Upper lobe of left lung (tissue), 6 donors: ENCODE measurements at places on chromosomes 13 and 19. TPM values are rescaled to one million over a fixed set of nuclear protein-coding genes. Genes with fewer than 3 reads are reported as not detected.
A peak's percentile ranks its signal among the peaks of the same experiment; 100 is the strongest.

CEACAM21 gene
- total RNA-seq: 17.6 TPM

DNA sequence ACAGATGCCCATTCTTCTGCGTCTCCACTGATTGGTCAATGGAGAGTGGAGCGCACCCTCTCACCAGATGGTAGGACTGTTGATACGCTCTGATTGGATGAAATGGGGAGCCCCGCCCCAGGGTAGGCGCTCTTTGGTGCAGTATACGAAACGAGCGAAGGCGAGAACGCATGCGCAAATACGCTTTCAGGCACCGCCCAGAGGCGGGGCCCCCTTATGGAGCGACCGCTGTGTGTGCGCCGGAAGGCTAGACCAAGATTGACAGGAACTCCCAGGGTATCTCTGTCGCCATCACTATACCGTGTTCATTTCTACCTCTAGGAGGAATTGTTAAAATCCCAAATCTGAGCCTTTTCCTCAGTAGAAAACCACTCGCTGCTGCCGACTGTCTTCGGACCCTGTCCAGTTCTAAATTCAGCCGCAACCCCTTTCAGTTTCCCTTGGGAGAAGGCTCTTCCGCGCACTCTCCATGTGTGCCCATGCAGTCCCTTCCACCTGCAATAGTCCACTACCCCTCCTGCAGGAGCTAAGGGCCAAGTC lies 720 bp upstream of the HNRNPL start:
- DNase-seq: peak; percentile 95

- DNase-seq: no peak
These were observed 38.6 kb downstream of the GATAD2A start for GRCh38 chr19:19443902-19444680.

TPT1 gene
- 4,546 TPM for total RNA-seq

ZNF507 gene
- 16.6 TPM for total RNA-seq

DNA sequence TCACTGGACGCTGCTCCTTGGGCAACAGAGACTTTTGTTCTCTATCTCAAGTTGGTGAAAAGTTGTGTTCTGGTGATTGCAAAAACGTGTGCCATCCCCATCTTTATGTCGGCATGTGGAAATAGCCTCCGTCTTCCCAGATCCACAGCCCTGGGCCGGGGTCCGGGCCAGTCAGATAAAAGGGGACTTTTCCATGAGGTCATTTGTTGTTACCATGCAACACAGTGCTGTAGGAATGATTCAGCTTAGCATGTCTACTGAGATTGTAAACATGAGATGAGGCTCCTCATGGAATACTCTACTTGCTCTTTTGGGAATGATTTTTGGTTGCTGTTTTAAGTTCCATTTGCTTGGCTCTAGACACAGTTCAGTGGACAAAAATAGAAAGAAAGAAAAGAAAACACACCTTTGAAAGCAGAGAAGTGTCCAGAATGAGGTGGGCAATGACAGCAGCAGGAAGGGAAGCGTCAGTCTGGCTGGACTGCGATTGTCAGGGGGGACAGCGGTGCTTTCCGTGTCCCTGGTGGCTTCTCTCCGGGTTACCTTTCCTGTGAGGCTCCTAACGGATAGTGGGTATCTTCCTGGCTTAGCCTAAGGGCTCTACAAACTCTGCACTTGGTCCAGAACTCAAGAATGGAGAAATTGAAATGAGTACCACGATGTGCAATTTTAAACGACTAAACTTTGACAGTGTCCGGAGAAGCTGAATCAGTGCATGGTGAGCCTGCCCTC lies 91.6 kb downstream of the TEX29 start:
- no peak for DNase-seq

DNA sequence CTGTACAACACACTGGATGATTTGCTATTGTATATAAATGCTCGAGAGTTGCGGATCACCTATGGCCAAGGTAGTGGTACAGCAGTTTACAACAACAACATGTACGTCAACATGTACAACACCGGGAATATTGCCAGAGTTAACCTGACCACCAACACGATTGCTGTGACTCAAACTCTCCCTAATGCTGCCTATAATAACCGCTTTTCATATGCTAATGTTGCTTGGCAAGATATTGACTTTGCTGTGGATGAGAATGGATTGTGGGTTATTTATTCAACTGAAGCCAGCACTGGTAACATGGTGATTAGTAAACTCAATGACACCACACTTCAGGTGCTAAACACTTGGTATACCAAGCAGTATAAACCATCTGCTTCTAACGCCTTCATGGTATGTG lies 21.5 kb downstream of the OLFM4 start:
- no peak for DNase-seq

DNA sequence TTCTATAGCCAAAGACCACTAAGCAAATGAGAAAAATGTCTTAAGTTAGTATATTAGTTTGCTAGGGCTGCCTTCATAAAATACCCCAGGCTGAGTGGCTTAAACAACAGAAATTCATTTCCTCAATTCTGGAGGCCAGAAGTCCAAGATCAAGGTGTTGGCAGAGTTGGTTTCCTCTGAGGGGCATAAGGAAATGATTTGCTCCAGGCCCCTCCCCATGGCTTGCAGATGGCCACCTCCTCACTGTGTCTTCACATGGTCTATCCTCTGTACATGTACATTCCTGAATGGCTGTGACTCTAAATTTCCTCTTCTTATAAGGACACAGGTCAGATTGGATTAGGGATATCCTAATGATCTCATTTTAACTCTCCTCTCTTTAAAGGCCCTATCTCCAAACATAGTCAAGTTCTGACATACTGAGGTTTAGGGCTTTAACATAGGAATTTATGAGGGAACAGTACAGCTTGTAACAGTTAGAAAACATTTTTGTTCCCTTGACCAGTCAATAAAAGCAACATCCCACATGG lies 307.4 kb downstream of the DIAPH3 start:
- no peak for DNase-seq

GRCh38 chr13:108193806-108194205 lies 21.5 kb downstream of the LIG4 start:
- DNase-seq: no peak

SYNE4 gene
- 10.2 TPM for total RNA-seq

DNA sequence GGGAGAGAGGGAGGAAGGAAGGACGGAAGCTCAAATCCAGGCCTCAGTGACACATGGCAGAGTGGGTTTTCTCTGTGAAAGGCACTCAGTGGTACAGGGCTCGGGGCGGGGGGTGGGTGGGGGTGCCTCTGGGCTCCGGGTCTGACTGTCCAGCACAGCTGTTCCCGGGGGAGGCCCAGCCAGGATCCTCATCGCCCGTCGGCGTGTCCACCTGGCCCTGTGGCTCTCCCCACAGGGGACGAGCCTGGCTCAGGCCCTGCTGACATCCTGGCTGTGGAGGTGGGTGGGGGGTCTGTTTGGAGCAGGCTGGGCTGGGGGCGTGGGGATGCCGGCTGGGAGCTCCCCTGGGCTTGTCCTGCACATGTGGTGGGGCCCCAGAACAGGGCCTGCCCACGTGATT lies 18.2 kb upstream of the MATK start:
- no peak for DNase-seq

DNA sequence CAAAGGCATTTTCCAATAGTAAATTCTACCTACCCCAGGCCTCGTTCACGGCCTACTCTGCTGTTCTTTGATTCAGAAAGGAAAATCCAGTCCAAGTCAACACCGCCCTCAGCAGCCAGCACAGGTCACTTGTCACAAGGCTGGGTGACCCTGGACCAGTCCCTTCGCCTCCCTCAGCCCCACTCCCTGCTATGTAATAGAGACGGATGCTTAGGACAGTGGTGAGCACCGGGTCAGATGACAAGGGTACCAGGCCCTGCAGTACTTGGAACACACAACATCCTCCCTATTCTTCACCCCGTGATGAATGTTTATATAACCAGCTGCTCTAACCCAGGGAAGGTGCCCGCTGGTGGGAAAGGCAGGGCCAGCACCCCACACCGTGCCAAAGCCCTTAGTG lies 14.3 kb downstream of the LATS2 start:
- no peak for DNase-seq

APOC4 gene
- not detected for total RNA-seq

GRCh38 chr19:49118565-49119410 lies at the start of gene C19orf73:
TSS of gene C19orf73 (minus strand) at chr19:49119143. CDS start at chr19:49119022, 121 bp downstream.
- DNase-seq: peak; percentile 99

DNA sequence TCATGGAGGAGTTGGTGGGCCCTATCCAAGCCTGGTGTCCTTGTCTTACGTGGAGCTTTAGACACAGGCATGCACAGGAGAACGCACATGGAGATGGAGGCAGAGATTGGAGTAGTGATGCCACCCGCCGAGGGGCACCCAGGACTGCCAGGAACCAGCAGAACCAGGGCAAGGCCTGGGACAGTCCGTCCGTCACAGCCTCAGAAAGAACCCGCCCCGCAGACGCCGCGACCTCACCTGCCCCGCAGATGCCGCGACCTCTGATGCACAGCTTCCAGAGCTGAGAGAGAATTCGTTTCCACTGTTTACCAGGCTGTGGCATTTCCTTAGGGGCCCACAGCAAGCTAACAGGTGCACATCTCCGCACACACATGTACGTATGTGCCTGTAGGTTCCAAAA lies 15.3 kb downstream of the GRTP1 start:
- no peak for DNase-seq

DNA sequence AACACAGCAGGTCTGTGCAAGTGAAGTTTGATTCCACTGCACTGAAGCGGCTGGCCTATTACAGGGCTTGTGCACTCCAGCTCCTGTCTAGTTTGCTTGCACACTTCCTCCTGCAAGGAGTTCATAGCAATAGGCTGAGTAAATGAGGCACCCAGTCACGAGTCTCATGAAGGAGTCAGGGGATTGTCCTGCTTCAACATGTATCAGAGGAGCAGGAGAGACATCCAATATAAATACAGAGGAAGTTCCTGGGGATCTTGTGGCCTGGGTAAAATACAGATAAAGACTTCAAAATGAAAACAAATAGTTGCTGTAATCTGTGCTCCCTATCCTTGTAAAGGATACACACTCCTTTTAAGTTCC lies 259.9 kb downstream of the SLITRK1 start:
- no peak for DNase-seq

DNA sequence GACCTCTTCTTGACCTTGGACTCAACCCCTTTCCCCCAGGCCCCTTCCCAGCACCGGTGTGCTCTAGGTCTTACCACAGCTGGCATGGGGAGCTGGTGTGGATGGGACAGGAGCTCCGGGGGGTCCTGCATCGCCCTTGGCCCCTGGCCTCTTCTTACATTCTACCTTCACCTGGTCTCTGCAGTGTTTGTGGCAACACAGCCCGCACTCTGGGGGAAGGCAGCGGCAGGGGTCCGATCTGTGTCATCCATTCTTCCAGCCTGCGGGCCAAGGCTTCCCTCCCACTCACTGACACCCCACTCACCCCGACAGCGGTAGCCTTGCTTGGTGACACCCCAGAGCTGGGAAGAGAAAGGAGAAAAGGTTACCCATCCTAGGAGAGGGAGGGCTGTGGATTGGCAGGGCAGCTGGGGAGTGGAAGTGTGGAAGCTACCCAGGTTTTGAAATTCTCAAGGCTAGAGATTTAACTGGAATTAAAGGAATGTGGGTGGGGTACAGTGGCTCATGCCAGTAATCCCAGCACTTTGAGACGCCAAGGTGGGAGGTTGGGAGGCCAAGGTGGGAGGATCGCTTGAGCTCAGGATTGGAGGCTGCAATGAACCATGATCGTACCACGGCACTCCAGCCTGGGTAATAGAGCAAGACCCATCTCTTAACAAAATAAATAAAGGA lies 8.3 kb downstream of the FAM98C start:
- no peak for DNase-seq

ZGLP1 gene
- 21.6 TPM for total RNA-seq

- DNase-seq: no peak
These were observed 35.7 kb upstream of the FAM216B start for GRCh38 chr13:42745655-42746054.

PRX gene
- total RNA-seq: 62.0 TPM

DNA sequence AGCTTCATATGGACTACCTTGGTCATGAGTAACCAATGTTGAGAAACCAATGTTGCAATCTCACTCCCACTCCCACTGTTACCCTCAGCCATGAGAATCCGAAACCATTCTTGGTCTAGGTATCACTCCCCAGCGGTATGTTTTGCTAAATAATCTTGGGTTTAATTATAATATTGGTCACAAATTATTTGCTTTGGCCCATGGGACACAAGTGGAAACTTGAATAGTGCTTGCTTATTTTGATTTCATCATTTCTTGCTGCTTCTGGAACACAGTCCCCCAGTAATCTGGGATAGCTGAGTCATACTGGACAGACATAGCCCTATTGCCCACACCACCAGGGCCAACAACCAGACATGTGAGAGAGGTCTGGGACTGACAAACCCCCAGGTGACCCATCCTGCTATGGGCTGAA lies 171.6 kb upstream of the IPO5 start:
- DNase-seq: no peak

GRCh38 chr19:45444318-45445041 lies 20.8 kb upstream of the ERCC1 start:
- DNase-seq: peak; percentile 97

GRCh38 chr19:55118401-55118991 lies 1.1 kb upstream of the PPP1R12C start:
- peak; percentile 41 for DNase-seq

DNA sequence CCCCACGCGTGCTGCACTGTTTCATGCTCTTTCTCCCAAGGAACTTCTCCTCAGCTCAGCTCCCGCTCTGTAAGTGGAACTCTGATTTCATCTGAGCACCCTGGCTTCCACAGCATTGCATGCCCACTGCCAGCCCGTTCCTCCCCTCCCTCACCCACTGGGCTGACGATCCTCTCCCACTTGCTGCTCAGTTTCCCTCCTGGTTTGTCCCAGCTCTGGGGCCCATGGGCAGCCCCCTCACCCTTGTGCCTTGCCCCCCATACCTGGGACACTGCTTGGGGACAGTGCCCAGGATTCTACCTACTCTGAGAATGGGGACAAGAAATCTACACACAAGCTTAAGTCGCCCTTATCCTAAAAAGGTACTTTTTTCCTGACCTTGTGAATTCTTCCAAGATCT lies 115.9 kb upstream of the C1QTNF9B start:
- DNase-seq: no peak

DNA sequence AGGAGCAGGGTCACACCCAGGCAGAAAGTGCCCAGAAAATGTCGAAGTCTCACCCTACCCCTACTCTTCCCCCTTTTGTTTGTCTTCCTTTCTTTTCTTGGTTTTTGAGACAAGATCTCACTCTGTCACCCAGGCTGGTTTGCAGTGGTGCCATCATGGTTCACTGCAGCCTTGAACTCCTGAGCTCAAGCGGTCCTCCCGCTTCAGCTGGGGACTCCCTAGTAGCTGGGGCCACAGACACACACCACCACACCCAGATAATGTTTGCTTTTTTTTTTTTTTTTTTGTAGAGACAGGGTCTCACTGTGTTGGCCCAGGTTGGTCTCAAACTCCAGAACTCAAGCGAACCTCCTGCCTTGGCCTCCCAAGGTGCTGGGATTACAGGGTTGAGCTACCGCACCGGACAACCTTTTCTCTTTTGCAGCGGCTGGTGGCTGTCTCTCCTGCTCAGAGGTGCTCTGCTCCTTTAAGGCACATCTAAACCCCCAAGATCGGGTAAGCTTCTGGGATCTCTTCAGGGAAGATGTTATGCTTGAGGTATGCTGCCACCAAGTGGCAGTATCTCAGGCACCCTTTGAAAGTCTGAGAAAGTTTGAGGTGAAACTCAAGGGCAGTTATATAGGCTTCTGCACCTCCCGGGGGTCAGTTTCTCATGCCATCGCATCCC lies 22.4 kb upstream of the EBI3 start:
- no peak for DNase-seq

- no peak for DNase-seq
These were observed 266.4 kb downstream of the ENOX1 start for GRCh38 chr13:43520351-43520750.

LSM7 gene
- total RNA-seq: 84.6 TPM

- no peak for DNase-seq
These were observed 983 bp downstream of the LINGO3 start for GRCh38 chr19:2306971-2307370.

RGL3 gene
- 31.6 TPM for total RNA-seq

ZNF91 gene
- total RNA-seq: 109 TPM

SRRM5 gene
- total RNA-seq: 2.1 TPM

GRCh38 chr13:105665284-105665683 lies 870.2 kb downstream of the EFNB2 start:
- DNase-seq: no peak
